ENCODE measurements at places on chromosomes 1 and 21.

DNA sequence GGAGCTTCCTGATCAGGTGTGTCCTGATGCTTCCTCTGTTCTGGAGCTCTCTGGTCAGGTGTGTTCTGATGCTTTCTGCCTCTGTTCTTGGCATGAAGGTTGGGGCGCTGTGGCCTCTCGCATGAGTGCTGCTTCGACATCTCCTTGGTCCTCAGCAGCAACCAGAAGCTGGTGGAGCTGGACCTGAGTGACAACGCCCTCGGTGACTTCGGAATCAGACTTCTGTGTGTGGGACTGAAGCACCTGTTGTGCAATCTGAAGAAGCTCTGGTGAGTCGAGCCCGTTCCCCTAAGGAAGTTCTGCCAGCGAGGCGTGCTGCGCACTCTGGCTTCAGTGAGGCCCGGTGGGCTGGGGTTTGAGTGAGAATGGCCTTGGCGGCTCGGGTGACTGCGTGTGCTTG lies 18.0 kb downstream of the NLRP3 start:
- no peak for DNase-seq

DNA sequence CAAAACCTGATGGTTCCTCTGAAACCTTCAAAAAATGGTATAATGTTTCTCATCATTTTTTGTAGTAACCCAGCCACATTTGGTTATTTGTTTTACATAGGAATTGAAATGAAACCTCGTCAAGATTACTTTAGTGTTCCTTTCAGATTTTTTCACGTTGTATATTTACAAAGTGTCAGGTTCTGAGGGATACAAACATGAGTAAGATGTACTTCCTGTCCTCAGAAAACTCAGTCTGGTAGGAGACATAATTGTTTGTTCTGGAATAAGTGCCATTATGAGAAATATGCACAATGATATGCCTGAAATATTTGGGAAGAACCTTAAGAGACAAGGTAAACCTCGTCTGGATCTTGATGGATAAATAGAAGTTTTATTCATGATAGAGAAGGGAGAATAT lies 145.5 kb downstream of the USP25 start:
- no peak for DNase-seq

DNA sequence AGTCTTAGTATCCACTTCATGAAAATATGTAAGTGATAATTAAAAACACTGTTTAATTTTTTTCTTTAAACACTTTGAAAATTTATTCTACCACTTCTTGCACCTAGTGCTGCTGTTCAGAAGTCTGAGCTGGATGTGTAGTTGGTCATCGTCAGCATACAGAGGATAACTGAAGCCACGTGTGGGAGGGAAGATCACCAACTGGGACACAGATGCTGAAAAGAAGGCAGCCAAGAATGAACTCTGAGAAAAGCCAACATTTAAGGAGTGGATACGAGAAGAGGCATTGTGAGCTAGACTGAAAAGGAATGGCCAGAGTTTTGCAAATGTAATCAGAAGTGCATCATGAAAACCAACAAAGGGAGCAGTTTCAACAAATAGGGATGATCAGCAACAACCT lies 24.6 kb upstream of the CLCA4 start:
- no peak for DNase-seq

DNA sequence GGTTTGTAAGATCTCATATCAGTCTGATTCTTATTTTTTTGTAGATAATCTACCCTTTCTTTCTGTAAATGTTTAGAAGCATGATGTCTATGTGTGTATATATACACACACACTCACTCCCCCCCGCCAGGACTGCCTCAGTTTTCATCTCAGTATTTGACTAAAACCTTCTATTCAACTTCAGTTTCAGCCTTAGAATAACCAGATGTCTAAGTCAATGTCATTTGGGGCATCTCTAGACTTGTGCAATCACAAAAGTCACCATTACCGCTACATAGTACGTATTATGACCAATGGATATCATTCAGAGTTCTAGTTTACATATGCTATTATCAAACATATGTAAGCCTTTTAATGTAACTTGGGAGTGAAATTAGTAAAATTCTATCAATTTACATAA lies 53.3 kb upstream of the BOLA1 start:
- DNase-seq = no peak

GRCh38 chr1:116394270-116394669 lies 21.2 kb downstream of the ATP1A1 start:
- no peak for DNase-seq

GRCh38 chr1:156062189-156062588 lies 1.2 kb downstream of the RAB25 start:
- no peak for DNase-seq

- no peak for DNase-seq
Observed at GRCh38 chr21:37338671-37339551, 27.7 kb upstream of the DYRK1A start.

- no peak for DNase-seq
Observed at GRCh38 chr1:224753491-224753890, 137.4 kb downstream of the CNIH3 start.

DNA sequence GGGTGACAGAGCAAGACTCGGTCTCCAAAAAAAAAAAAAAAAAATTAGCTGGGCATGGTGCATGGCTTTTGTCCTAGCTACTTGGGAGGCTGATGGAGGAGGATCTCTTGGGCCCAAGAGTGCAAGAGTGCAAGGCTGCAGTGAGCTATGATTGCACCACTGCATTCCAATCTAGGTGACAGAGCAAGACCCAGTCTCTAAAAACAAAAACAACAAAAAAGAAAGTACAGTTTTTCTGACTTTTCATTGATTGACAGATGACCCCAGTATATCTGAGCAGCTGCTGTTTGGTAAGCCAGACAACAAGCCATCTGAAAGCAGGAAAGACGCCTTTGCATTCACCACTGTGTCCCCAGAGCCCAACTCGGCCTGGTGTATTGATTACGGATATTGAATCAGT lies 10.9 kb upstream of the DPT start:
- no peak for DNase-seq

- no peak for DNase-seq
Observed at GRCh38 chr1:14253676-14254075, 344.8 kb upstream of the KAZN start.

GRCh38 chr1:229907884-229908638 lies 159.0 kb upstream of the GALNT2 start:
- no peak for DNase-seq

- DNase-seq = no peak
Observed at GRCh38 chr1:205424901-205425600, 3.2 kb upstream of the LEMD1 start.

DNA sequence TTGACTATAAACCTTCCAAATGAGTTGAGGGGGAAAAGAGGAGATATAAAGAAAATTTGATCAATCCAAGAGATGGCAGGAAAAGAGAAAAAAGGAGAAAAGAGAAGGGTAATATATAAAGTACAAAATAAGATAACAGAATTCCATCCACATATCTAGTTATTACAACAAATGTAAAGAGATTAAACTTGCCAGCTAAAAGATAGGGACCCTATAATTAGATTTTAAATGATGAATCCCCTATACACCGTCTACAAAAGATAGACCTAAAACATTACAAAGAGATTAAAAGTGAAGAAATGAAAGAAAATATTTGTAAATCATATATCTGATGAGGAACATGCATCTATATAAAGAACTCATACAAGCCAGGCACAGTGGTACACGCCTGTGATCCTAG lies 63.1 kb downstream of the CHD5 start:
- no peak for DNase-seq

- peak; percentile 91 for DNase-seq
Observed at GRCh38 chr1:2205191-2205952, 10.8 kb upstream of the FAAP20 start.

GRCh38 chr1:71834601-71835441 lies 447.5 kb downstream of the NEGR1 start:
- no peak for DNase-seq

GRCh38 chr1:114164840-114165543 lies 11.3 kb upstream of the SYT6 start:
- no peak for DNase-seq

DNA sequence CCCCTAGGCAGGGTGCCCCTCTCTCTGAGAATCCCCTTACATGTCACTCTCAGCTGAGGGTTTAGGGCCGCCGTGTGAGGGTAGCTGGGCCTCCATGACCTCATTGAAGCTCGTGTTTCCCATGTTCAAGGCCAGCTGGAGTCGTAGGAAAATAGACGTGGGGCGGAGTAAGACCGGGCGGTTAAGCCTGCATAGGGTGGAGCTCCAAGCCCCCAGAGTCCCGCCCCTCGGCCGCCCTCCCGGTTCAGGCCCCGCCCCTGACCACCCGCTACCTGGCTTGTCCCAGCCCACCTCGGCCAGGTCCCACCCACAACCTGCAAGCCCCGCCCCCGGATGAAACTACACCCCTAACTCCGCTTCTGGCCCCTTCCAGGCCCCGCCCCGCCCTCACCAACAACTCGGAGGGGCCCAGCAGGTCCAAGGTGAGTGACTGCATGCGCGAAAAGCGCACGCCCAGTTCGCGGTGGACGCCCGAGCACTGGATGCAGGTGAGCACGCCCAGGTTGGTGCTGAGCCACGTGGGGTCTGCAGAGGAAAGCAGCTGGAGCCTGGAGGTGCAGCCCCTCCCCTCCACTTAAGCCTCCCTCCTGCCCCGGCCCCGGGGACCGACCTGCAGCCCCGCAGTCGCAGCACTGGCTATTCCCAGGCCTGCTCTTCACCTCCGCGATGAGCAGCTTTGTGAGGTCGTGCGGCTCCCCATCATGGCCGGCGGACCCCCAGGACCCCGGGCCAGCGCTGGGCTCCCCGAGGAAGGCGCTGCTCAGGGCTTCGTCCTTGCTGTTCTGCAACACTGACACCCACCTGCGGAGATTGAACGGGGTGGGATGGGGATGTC lies 12.2 kb upstream of the TCEA3 start:
- no peak for DNase-seq

- no peak for DNase-seq
Observed at GRCh38 chr21:36097427-36098181, 27.8 kb downstream of the CBR1 start.

DNA sequence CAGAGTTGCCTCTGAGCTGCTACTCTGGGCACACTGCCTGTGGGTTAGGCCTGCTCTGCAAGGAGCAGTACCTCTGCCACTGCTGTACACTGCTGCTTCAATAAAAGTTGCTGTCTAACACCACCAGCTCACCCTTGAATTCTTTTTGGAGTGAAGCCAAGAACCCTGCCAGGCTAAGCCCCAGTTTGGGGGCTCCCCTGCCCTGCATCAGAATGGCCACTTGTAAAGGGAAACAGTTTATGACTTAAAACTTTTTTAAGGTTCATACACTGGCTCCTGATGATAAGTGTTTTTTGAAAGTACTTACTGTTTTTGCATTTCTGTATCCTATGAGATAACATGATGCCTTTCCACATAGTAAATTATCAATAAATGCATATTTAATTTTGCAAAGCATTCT lies 310.0 kb downstream of the LMO4 start:
- no peak for DNase-seq

- DNase-seq = no peak
Observed at GRCh38 chr1:94395748-94396309, 22.4 kb upstream of the ABCD3 start.

DNA sequence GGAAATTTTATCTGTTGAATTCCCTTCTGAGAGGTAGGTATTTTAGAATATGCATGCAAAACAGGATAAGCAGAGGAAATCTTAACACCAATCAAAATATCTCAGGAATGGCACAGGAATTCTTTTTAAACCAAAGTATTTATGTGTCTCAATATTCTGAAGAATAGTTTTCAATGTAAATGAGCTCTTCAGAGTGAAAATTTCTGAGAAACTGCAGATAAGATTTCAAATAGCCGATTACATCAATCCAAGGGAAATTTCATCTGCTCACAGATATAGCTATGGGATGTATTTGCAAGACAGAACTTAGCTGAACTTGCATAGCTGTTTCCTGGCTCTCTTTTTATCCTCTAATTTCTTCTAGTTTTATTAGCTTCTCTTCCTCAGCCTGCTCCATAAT lies 209.5 kb downstream of the GRIK1 start:
- no peak for DNase-seq

GRCh38 chr1:85894651-85895050 lies 186.4 kb upstream of the ZNHIT6 start:
- DNase-seq = no peak

DNA sequence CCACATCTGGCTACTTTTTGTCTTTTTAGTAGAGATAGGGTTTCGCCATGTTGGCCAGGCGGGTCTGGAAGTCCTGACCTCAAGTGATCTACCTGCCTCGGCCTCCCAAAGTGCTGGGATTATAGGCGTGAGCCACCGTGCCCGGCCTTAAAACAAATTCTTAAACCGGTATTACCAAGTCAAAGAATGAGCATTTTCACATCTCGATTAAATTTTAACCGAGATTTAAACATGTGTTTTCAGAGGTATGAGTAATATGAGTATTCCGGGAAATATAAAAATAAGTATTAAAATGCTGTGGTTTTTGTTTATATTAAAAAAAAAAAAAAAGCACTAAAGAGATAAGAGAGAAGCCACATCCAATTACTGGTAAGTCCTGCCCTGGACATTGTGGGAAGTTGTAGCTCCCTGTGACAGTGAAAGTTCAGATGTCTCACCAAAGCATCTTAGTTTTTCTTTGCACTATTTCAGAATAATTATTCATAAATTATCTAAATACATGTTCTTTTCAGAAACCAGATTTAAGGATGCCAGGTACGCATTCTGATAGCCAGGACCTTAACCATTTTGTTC lies 24.9 kb downstream of the ZNF281 start:
- no peak for DNase-seq

GRCh38 chr1:235945775-235946570 lies 79.3 kb upstream of the LYST start:
- DNase-seq = no peak

- DNase-seq = peak; percentile 53
Observed at GRCh38 chr1:159924025-159924790, 1.1 kb downstream of the TAGLN2 start.

DNA sequence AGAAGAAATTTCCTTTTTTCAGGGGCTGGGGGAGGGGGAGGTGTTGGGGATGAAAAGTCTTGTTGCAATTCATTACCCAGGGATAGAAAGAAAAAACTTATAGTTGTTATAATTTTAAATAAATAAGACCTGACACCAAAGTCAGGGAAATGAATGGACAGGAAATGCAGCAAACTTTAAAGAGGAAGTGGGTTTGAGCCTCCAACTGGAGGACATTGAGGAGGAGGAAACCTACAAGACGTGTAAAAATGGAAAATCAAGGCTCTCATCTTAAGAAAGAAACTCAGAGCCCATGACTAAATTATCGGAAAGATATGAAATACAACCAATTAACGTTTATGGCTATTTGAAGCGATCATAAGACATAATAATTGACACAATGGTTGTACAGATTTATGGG lies 54.4 kb downstream of the NIBAN1 start:
- no peak for DNase-seq

DNA sequence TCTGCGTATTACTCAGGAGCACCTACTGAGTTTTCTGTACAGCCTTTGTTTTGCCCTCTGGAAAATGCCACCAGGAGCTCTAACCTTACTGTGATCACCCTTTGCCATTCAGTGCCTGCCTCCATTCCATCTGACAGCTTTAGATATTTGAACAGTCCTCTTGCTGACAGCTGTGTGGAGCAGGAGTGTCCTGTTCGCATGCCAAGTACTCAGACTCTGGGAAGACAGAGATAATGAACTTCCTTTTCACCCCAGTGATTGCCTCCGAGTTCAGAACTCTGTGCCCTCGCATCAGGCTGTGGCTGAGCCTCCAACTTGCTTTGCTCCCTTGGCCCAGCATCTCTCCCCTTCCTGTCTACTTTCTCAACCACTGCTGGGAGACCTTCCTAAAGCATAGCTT lies 74.0 kb downstream of the CACNA1E start:
- DNase-seq = no peak

GRCh38 chr1:7589080-7589735 lies 181.9 kb upstream of the VAMP3 start:
- DNase-seq = no peak

GRCh38 chr1:236041631-236042618 lies 23.0 kb downstream of the NID1 start:
- DNase-seq = no peak

GRCh38 chr1:57553666-57554065 lies 129.8 kb upstream of the DAB1 start:
- DNase-seq = no peak
